NCI-H460 (cell line): ENCODE measurements at places on chromosomes 5 and 9. TPM values are rescaled to one million over a fixed set of nuclear protein-coding genes. Genes with fewer than 3 reads are reported as not detected.

- DNase-seq, result no peak
Observed at GRCh38 chr9:18922161-18922885, 110.7 kb downstream of the SAXO1 start.

GRCh38 chr5:132263548-132264261 lies 6.2 kb downstream of the PDLIM4 start:
- DNase-seq, result no peak

The FSTL4 gene
- 14.3 and 15.0 TPM in 2 replicates for total RNA-seq

- DNase-seq, result no peak
Observed at GRCh38 chr9:89046832-89047231, 55.6 kb downstream of the S1PR3 start.

The AFF4 gene
- total RNA-seq, result 40.6 and 44.7 TPM in 2 replicates

GRCh38 chr5:34771076-34771475 lies 67.9 kb upstream of the TTC23L start:
- no peak for DNase-seq

- DNase-seq, result no peak
Observed at GRCh38 chr5:91065496-91065895, 317.6 kb downstream of the ARRDC3 start.

GRCh38 chr5:141995656-141996055 lies 17.2 kb downstream of the GNPDA1 start:
- DNase-seq, result no peak

The SAPCD2 gene
- 32.4 and 43.6 TPM in 2 replicates for total RNA-seq

The FKBP15 gene
- 15.7 and 16.8 TPM in 2 replicates for total RNA-seq

- no peak for DNase-seq
Observed at GRCh38 chr5:1521671-1522600, 1.8 kb downstream of the LPCAT1 start.

- no peak for DNase-seq
Observed at GRCh38 chr9:27436234-27436633, 87.9 kb upstream of the IFNK start.

GRCh38 chr5:175195698-175196656 lies 248.0 kb downstream of the DRD1 start:
- peak; percentile 36 for DNase-seq

The PCDHGC5 gene
- total RNA-seq, result 0.30 TPM in 1 of 2 replicates, not detected in the other

GRCh38 chr5:150484964-150485692 lies 22.8 kb upstream of the NDST1 start:
- no peak for DNase-seq

GRCh38 chr9:5041390-5042115 lies 56.5 kb downstream of the JAK2 start:
- DNase-seq, result no peak

DNA sequence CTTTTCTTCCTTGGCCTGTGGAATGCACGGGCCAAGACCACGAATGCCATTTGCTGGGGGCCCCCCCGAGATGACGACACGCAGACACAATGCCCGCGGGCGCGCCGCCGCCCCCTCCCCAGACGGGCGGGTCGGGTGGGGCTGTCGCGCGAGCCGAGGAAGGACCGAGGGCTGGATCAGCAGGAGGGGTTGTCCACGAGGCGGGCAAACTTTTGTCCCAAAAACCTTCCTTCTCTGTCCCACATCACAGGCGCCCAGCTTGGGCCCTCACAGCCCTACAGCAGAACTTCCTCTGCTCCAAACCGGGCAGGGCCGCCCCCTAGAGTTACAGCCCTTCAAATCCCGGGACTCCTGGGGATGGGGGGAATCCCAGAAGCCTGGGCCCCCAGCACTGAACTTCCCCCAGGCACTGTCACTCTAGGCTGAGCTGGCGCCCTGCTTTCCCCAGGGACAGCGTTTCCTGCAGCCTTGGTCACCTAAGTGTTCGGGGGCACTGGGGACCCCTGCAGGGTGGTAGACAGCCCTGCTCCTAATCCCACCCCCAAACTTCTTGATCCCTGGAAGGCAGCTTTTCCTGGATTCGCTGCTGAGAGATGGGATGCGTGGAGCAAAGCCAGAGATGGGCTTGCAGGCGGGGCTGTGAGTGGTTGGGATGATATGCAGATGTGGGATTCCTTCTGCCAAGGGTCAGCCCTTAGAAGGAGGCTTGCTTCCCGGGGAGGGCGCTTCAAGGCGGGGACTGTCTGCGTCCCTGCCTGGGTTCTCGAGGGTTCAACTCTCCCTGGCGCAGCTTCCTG lies 980 bp downstream of the COL5A1 start:
- no peak for DNase-seq

DNA sequence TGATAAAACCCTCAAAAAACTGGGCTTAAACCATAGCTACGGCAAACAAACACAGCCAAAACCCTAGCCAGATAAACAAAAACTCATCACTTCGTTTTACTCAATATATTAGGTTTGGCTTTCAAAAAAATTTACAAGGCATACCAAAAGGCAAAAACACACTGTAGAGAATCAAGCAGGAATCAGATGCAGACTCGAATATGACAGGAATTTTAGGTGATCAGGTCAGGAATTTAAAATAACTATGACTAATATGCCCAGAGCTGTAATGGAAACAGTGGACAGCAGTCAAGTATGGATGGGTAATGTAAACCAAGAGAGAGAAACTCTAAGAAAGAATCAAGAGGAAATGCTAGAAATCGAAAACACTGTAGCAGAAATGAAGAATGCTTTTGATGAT lies 26.5 kb upstream of the DOCK2 start:
- DNase-seq, result no peak

DNA sequence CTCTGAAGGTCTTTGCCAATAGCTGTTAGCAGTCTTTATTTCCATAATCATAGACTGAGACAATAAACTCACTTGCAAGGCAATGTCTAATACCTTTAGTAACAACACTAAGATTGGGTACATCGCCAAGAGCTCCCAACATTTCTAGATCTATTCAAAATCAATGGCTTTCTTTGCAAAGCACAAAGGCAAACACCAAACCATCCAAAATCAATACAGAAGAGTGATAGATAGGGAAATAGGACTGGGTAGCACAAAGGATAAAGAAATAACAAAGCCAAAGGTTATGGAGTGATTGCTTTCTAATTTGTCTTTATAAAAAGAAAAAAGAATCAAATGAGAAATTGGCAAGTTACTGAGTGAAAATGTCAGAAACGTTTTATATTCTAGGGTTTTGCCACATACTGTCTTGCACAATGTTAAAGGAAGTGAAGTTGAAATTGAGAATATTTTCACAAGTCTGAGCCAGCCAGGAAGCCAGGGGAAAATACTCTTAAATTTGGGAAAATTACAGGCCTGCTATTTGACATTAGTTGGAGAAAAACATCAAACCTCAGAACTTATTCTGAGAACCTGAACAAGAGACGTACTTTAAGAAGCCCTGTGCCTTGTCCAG lies 53.3 kb upstream of the LHFPL2 start:
- no peak for DNase-seq

- DNase-seq, result no peak
Observed at GRCh38 chr5:57532513-57533497, 50.2 kb upstream of the ACTBL2 start.

DNA sequence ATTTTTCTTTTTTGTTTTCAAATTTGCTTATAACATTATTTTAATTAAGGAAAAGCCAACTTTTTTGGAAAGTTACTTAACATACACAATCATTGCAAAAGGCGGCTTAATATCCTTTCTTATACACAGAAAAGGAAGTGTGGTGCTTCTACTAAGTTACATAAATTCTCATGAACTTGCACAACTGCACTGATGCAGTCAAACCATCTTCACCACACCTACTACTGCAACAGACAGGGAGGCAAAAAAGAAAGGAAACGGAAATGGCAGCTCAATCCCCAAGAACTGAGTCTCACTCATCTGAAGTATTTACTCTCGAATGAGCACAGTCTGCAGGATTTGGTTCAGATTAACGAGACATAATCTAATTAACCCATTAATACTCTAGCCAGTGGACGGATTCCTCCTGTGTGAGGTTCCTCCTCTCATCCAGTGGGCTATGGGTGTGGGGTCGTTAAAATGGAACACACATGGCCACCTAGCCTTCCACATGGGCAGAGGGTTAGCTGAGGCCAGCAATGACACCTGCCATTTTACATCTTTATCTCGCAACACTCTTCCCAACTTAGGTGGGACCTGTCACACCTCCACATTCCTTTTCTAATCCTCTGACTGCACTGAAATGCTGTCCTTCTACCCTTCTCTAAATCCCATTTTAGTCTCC lies 30.0 kb downstream of the GOLM1 start:
- DNase-seq, result no peak

DNA sequence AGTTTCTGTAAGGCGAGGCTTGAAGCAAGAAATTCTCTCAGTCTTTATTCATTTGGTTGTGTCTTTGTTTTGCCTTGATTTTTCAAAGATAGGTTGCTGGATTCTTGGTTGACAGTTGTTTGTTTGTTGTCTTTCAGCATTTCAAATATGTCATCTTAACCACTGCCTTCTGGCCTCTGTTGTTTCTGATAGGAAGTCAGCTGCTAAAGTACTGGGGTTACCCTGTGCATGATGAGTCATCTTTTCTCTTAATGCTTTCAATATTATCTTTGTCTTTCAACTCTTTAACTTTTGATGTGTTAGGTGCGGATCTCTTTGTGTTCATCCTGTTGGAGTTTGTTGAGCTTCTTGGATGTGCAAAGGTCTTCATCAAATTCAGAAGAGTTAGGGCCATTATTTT lies 1571.3 kb downstream of the MAT2B start:
- no peak for DNase-seq

GRCh38 chr9:103680581-103680980 lies 413.5 kb upstream of the SMC2 start:
- DNase-seq, result no peak

- no peak for DNase-seq
Observed at GRCh38 chr5:98110282-98110691, 663.2 kb upstream of the RGMB start.

- no peak for DNase-seq
Observed at GRCh38 chr9:95755421-95755730, 120.1 kb upstream of the ERCC6L2 start.

DNA sequence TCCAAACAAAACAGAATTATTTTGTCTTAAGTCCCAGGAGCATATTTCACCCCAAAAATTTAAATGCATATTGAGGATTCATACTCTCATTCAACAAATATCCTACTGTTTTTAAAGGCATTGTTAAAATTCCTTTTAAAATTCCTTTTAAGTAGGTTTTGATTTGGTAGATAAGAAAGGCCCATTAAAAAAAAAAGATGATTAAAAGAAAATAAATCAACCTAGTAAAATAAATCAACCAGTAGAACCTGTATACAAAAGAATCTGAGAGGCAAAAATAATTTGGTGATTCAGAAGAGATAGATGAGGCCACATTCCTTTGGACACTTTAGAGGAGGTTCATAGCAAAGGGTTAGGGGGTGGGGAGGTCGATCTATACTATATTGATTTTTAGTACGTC lies 585.3 kb upstream of the TLE4 start:
- no peak for DNase-seq

GRCh38 chr9:117104716-117105495 lies 310.0 kb downstream of the ASTN2 start:
- DNase-seq, result peak; percentile 35

DNA sequence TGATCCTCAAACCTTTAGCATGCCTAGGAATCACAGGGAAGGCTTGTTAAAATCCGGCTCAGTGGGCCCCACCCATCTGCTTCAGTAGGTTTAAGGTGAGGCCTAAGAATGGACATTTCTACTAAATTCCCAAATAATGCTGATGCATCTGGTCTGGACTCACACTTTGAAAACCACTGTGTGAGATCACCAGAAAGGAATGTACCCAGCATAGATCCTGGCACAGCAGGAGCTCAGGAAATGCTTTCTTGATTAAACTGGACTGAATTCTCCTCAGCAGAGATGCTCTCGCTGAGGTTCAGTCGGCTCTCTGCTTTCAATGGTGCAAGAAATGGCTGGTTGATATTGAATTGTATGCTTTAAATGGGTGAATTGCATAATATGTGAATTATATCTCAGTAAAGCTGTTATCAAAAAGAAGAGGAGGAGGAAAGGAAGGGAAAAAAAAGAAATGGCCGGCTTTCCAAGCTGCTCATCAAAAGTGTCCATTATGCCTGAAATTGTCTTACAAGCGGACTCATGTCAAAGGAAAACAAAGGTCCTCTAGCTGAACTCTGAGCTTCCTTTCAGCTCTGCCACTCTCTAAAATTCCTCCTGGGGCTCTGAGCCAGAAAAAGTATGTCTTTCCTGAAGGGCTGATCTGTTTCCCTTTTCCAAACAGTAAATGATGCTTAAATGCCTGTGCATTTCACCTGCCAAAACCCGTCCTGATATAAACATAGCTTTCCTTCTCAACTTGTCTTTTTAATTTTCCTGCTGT lies 77.6 kb upstream of the SAP30L start:
- DNase-seq, result peak; percentile 74

GRCh38 chr9:136422876-136423275 lies 12.4 kb downstream of the PMPCA start:
- DNase-seq, result no peak

- no peak for DNase-seq
Observed at GRCh38 chr5:102211165-102211564, 84.9 kb downstream of the SLCO4C1 start.

- no peak for DNase-seq
Observed at GRCh38 chr5:38926121-38926520, 80.3 kb downstream of the OSMR start.

The C8G gene
- 0.92 TPM in 1 of 2 replicates, not detected in the other for total RNA-seq

DNA sequence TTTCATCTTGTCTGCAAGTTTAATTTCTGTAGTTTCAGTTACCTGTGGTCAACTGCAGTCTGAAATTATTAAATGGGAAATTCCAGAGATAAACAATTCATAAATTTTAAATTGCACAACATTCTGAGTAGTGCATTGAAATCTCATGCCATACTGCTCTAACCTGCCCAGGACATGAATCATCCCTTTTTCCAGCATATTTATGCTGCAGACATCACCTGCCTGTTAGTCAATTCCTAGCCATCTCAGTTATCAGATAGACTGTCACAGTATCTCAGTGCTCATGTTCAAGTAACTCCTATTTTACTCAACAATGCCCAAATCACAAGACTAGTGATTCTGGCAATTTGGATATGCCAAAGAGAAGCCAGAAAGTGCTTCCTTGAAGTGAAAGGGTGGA lies 223.0 kb upstream of the GRIA1 start:
- DNase-seq, result no peak

DNA sequence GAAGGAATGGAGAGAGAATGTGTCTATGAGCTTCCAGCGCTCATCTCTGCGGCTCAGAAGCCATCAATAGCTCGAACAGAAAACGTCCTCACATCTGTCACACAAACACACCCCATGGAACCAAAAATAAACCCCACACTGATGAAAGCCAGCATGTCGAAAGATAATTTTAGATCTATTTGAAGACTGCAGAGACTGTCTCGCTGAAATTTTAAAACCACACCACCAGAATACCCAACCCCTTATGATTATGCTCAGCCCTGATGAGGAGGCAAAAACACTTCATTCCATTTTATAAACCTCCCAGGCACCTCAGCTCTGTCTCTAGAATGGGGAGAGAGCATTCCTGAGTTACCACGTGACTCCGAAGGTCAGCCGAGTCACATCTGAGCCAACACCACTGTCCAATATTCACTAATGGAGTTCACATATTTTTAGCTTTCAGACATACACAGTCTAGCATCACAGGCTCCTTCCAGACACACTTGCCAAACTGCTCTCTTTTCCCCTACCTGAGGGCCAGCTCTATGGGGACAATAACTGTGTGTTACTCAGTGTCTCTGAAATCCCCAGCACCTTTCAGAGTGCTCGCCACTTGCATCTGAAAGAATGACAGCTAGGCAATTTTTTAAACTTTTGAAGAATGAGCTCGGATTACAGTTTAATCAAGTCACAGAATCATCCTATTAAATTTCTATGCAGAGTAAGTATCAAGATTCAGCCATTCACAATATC lies 63.2 kb downstream of the SERINC5 start:
- no peak for DNase-seq
